SK-N-MC (cell line): ENCODE measurements at places on chromosomes 4 and X.

GRCh38 chrX:264634-265455, 16.3 kb upstream of the PLCXD1 start:
- no peak for DNase-seq

- DNase-seq, result no peak
Measured at GRCh38 chr4:4327652-4328121, 37.6 kb downstream of the ZBTB49 start.

GRCh38 chr4:168451331-168451730, 29.0 kb downstream of the DDX60L start:
- DNase-seq, result no peak

DNA sequence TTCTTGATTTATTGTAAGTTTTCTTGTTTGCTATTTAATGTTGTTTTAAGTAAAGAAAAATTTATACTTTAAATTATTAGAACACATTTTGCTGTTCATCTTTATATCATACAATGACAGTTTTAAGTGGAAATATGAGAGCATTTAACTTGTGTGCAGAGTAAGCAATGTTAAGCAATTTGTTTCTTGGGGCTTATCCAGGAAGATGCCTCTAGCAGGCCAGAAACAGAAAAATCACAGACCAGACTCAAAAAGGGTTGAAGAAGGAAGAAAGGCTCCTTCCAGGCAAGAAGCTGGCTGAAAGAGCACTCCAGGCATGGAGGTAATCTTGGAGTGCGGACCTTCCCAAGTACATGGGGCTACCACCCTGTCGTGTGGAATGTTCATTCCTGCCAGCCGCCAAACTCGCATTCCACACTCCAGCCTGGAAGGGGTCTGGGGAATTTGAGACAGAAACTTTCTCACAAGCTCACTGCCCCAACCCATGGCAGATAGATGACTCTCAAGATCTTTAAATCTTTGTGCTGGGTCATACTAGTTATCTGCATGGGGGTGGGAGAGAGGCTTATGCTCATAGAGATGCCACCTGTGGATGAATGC, 1521.3 kb upstream of the AGA start:
- DNase-seq, result no peak

DNA sequence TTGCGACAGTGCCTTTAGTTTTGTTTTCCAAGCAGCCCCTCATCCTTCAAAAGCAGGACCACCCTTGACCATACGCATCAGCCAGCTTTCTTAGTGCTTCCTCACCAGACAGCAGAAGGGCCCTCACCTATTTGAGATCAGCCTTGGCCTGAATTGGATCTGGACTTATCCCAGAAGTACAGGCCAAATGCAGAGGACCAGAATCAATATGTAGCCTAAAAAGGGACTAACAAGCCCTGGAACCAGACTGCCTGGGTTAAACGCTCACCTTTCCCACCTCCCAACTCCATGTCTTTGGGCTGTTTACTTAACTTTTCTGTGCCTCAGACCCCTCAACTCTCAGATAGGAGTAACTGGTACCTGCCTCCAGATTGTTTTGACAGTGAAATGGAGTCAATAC, 77.7 kb upstream of the ATP6AP2 start:
- no peak for DNase-seq

GRCh38 chrX:129115104-129115503, 408.2 kb downstream of the SMARCA1 start:
- DNase-seq, result no peak

- DNase-seq, result no peak
Measured at GRCh38 chrX:39753293-39753996, 344.3 kb downstream of the BCOR start.

GRCh38 chr4:127352220-127353113, 280.3 kb upstream of the INTU start:
- no peak for DNase-seq

GRCh38 chrX:153922932-153923857, 2.9 kb downstream of the ARHGAP4 start:
- no peak for DNase-seq

- DNase-seq, result no peak
Measured at GRCh38 chr4:140252141-140252741, 98.3 kb upstream of the MAML3 start.

GRCh38 chr4:140856621-140857062, 100.5 kb upstream of the TBC1D9 start:
- DNase-seq, result no peak

- DNase-seq, result no peak
Measured at GRCh38 chr4:185096032-185096653, 46.9 kb upstream of the SLC25A4 start.

- DNase-seq, result no peak
Measured at GRCh38 chrX:98379134-98379533, 1495.4 kb downstream of the RPA4 start.

GRCh38 chrX:45756557-45756956, 555.9 kb upstream of the DIPK2B start:
- DNase-seq, result no peak

DNA sequence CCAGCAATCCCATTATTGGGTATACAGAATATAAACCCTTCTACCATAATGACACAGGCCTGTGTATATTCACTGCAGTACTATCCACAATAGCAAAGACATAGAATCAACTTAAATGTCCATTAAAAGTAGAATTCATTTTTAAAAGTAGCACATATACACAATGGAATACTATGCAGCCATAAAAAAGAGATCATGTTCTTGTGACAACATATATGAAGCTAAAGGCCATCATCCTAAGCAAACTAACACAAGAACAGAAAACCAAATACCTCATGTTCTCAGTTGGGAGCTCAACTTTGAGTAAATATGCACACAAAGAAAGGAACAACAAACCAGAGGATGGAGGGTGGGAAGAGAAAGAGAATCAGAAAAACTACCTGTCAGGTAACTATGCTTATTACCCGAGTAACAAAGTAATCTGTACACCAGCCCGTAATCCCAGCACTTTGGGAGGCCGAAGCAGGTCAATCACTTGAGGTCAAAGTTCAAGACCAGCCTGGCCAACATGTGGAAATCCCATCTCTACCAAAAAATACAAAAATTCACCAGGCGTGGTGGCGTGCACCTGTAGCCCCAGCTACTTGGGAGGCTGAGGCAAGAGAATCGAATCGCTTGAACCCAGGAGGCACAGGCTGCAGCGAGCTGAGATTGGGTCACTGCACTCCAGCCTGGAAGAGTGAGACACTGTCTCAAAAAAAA, 22.8 kb downstream of the DHX15 start:
- DNase-seq, result no peak

DNA sequence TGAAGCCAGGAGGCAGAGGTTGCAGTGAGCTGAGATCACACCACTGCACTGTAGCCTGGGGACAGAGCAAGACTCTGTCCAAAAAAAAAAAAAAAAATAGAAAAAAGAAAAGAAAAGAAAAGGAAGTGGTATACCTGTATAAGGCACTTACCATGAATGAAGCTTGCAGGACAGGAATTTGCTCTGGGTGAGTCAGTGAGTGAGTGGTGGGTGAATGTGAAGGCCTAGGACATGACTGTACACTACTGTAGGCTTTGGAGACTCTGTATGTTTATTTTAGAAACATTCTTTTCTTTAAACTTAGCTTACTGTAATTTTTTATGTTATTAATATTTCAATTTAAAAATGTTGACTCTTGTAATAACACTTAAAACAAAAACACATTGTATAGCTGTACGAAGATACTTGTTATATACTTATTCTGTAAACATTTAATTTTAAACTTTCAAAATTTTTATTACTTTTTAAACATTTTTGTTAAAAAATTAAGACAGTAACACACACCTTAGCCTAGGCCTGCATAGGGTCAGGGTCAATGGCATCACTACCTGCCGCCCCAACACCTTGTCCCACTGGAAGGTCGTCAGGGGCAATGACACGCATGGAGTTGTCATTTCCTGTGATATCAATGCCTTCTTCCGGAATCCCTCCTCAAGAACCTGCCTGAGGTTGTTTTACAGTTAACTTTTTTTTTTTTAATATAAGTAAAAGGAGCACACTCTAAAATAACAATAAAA, 78.7 kb downstream of the CLNK start:
- no peak for DNase-seq

DNA sequence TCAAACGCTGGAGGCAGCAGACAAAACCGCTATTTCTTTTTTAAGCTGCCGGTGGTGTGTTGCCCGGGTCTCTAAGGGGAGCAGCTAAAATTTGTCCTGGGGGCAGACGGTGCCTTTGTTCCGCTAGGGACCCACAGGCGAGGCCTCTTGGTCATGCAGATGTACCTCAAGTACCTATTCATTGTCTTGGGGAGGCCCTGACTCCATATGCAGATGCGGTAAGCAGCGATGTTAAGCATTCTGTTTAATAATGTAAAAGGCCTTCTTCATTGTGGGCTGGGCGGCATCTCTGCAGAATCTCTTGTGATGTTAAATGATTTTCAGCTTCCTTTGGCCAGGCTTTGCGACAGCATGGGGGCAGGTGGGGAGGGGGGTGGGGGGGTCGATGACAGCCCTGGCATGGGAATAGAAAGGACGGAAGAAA, 98.9 kb upstream of the PJA1 start:
- DNase-seq, result no peak

DNA sequence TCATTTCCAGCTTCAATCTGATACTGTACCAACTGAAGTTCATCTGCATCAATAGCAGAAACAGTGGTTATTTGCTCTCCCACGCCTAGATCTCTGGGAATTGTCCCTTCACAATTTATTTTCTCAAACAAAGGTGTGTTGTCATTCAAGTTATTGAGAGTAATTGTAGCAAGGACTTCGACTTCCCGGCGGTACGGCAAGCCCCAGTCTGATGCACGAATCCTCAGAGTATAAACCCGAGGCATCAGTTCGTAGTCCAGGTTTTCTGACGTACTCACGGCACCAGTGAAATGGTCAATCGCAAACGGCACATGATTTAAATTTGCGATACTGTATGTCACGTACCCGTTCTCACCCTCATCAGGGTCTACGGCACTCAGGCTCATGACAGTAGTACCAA, 15.7 kb downstream of the FAT1 start:
- DNase-seq, result no peak
